Cortex of kidney (tissue), 1 donor: ENCODE measurements at places on chromosomes 4 and X.

DNA sequence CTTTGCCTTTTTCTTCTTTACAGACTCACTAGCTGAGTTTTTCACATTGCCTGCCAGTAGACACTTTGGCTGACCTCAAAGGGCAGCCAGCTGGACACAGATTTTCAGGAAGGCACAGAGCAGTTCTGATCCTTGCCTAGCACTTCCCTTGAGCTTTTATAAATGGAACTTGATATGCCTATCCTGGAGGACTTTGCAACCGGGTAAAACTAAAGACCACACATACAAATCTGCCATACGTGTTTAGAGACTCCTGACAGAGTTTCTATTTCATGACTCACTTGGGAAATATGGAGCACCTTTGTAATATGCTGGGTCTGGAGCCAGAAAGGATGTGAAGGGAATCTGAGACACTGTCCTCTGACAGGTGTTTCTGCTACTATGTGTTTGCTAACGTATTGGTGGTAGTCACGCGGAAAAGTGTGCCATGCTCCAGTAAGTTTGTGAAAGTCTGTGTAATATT, 56.7 kb upstream of the RASSF6 start:
- no peak for DNase-seq

DNA sequence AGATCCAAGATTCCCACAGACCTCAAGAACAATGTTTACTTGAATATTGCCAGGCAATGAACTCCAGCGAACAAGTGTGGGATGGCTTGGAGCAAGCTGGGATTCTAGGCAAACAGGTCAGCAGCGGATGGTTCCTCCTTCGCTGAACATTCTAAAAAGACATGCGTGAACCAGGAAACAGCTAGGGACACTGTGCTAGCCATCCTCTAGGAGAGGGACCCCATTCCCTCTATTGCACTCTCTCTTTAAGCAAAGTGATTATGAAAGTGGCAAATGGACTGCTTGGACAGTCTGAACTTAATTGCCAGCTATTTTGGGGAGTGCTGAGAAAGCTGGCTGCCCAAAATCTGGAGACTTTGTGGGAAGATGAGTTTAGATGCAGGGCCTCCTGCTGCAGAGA, 29.9 kb upstream of the TEC start:
- DNase-seq = no peak

- no peak for DNase-seq
These were observed 14.9 kb upstream of the PORCN start for GRCh38 chrX:48493890-48494364.

GRCh38 chr4:185424905-185425646, 688 bp downstream of the UFSP2 start:
- DNase-seq = no peak

DNA sequence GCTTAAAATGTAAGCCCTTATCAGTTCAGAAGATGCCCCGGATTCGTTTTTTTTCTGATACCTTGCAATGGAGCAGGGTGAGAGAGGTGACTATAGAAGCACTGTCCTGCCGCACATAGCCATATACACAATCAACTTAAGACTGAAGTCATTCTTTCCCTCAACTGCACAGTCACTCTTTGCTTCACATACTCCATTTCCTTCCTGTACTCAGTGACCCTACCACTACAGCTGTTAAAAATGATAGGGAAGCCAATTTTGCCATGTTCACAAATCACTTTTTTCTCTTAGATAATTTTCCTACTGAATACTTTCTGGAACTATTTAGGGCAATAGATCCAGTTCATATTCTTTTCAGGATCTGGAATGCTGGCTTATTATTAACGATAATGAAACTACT, 300.0 kb downstream of the ANK2 start:
- no peak for DNase-seq

DNA sequence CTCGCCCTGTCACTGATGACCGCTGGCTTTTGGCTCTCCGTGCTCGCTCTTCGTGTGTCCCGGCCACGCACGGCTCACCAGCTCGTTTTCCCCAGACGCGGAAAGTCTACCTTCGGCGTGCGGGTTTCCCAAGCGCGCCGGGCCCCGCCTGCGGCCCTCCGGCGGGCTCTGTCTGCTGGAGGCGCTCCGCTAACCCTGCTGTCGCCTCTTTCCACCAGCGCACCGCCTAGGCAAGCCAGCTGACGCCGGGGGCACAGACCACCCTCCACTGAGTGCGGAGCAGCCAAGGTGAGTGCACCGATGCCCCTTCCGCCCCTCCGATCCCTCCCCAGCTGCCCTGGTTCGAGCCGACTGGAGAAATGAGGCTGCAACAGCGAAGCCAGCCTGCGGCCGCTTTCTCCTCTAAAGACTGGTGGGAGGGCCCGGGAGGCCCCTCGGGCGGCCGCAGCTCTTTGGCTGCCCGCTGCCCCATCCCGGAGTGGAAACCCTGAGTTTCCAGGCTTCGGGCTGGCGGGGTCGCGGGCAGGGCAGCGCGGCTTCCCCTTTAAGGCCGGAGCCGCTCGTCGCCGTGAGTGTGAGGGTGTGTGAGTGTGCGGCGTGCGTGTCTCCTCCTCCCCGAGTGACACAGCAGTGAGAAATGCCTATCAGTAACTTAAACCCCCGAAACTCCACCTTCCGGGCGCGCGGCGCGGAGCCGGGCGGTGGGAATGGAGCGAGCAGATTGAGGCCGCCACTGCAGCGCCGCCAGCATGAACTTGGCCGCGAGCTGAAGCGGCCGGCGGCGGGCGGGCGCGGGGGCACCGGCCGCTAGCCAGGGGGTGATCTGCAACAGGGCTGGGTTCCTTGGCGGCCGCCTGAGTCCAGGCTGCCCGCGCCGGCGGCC, at the start of gene MAMLD1:
MAMLD1 (plus strand) TSS at position 719 of the 883 bp plus-strand sequence. CDS start 82,200 bp downstream, outside the sequence.
- no peak for DNase-seq

GRCh38 chr4:7280926-7281690, 88.8 kb downstream of the SORCS2 start:
- DNase-seq = no peak

GRCh38 chr4:1770245-1770644, 22.8 kb upstream of the FGFR3 start:
- DNase-seq = no peak
